ENCODE measurements at places on chromosomes 6 and 20.

DNA sequence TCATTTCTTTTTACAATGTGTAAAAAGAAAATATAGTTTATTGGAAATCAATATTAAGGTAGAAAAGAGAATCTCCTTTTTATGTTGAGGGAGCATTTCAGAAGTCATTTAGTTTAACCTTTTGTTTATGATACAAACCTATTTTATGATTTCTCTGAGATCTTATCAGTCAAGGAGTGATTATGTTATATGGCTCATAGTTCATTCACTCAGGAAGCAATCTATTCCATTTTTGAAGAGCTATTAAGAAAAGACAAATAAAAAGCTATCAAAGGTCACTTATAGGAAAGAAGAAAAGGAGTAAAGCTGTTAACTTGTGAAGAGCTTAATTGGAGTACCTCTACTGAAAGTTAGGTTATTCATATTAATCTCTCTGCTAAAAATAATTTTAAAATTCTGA, 526.6 kb upstream of the JAG1 start:
- no peak for DNase-seq

DNA sequence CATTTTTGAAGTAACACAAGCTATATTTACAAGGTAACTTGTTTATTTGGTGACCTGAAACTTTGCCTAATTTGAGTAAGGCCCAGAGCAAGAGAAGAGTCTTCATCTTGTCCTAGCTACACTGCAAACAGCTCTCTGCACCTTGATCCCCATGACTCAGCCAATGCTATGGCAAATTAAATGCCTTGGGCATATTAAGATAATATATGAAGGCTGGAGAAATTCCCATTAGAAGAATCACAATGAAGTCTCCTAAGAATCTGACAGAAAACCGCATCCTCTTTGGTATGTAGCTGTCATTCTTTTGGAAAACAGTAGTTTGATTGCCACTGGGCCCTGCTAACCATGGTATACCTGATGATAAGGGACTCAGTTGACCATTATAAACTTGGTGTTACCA, 204.5 kb downstream of the UBE3D start:
- no peak for DNase-seq

- DNase-seq: no peak
Observed at GRCh38 chr6:42313038-42313437, 95.4 kb upstream of the MRPS10 start.

- no peak for DNase-seq
Observed at GRCh38 chr6:4975506-4975905, 28.3 kb downstream of the RPP40 start.

GRCh38 chr6:135346747-135347146, 150.8 kb downstream of the AHI1 start:
- DNase-seq: no peak

DNA sequence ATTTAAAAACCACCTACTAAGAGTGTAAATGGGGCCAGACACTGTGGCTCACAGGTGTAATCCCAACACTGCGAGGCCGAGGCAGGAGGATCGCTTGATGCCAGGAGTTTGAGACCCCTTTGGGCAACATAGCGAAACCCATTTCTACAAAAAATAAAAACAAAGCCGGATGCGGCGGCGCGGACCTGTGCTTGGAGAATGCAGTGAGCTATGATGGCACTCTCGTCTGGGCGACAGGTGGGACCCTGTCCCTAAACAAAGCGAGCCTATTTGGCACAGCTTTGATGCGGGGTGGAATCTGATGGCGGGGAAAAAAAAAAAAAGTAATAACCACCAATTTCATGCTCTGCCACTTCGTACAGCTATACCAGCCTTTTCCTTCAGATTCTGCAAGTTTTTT, 1.1 kb downstream of the TCP1 start:
- DNase-seq: no peak

GRCh38 chr6:39128832-39129231, 13.8 kb upstream of the SAYSD1 start:
- no peak for DNase-seq

GRCh38 chr20:37209193-37209592, 29.8 kb upstream of the MROH8 start:
- no peak for DNase-seq

DNA sequence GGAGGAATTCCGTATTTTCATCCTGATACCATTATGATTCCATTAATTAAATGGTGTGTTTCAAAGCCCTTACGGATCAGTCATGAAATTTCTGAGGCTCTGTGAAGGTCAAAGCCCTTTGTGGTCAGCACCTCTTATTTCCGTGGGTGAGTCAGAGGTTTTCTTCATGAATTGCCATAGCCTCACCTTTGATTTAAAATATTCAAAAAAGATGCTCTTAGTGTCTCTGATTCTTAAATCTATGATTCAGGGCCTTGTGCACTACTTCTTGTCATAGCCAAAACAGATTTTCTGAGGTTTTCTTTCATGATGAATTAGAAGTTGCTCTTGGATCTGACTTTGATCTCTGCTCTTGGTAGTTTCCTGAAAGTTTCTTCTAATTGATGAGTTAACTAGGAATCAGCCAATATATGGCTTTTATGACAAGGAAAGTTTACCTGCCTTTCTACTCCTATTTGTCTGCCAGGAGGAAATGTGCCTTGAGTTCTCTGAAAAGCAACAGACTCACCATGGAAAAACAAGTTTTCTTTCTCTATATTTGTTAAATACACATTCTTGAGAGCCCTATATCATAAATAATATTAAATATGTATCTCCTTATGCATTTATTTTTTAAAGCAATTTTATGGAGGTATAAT, 613.0 kb downstream of the UTRN start:
- no peak for DNase-seq

GRCh38 chr20:44415833-44416715, 59.6 kb upstream of the TTPAL start:
- DNase-seq: no peak

- DNase-seq: no peak
Observed at GRCh38 chr6:10180138-10181074, 234.5 kb downstream of the TFAP2A start.

GRCh38 chr20:9348316-9348715, 166.1 kb upstream of the LAMP5 start:
- no peak for DNase-seq

DNA sequence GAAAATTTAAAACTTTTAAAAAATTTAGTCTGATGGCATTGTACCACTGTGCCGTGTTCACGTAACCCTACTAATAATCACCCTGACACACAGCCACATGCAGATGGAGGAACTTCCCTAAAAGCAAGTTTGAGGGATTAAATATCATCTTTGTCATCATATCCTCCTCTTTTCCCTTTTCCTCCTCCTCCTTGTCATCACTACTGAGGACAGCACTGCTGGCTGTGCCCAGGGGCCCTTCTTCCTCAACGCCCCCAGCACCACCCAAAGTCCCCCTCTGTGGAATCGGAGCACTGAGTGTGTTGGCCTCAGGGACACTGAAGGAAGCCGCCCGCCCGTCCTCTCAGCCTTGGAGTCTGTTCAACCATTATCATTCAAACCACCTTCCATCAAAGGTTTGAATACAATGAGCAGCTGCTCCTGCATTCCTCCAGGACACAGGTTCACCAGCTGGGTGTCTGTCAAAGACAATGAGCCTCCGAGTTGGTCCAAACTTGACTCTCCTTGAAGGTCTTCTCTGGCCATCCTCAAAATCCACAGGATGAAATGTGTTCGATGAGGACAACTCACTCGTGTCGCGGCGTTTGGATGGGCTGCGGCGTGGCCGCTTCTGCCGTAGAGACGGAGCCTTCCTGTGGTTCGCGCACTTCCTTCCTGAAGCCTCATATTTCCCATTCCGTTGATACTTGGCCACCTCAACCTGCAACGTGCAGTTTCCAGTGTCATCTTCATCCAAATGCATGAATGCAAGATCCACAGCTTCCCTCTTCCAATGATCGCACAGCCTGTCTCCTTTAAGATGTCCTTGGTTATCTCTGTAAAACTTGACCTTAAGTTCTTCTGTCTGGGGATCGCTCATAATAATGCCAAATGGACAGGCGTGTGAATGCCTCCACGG, 23.3 kb downstream of the NQO2 start:
- DNase-seq: no peak

DNA sequence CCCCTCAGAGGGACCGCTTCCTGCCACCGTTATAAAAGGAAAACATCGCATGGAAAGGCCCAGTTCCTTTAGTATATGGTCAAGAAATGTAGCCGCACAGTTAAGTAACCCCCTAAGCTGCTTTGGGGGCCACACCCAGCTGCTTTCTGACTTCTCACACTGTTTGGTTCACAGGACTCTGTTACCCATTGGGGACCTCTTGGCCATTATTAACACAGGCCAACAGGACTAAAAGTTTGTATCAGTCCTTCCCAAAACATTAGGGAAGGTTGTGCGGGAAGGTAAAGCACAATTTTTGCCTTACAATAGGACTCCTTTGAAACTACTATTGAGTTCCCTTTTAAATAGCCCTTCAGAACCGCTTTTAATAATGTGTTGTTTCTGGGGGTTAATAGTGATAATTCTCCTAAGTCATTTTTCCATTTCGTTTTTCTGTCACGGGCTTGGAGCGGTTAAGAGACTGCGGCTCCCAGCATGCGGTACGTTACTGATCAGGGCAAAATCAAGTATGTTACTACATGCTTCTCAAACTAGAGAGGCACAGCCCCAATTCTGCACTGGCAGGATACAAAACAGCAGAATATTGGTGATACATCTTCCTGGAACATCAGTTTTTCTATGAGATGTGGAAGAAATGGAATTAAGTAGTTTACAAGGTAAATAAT, 668 bp upstream of the RPP40 start:
- no peak for DNase-seq

GRCh38 chr6:158770533-158771330, 48.4 kb downstream of the EZR start:
- no peak for DNase-seq

GRCh38 chr6:16295060-16295459, 56.7 kb downstream of the GMPR start:
- DNase-seq: no peak

GRCh38 chr6:168448243-168448855, 7.4 kb downstream of the SMOC2 start:
- no peak for DNase-seq

GRCh38 chr6:152124429-152125074, 317.1 kb downstream of the ESR1 start:
- DNase-seq: no peak

- peak; percentile 54 for DNase-seq
Observed at GRCh38 chr6:12289933-12290820, at the start of gene EDN1. EDN1 (plus strand) TSS chr6:12290361; CDS start chr6:12290630, 269 bp downstream.

- DNase-seq: no peak
Observed at GRCh38 chr6:156948807-156949206, 171.6 kb downstream of the ARID1B start.

GRCh38 chr20:46057856-46058598, 29.0 kb downstream of the SLC12A5 start:
- no peak for DNase-seq

- no peak for DNase-seq
Observed at GRCh38 chr6:71681234-71681867, 205.0 kb upstream of the RIMS1 start.

- no peak for DNase-seq
Observed at GRCh38 chr20:15069355-15069754, 731.9 kb upstream of the FLRT3 start.

- no peak for DNase-seq
Observed at GRCh38 chr6:160082627-160083026, 39.0 kb upstream of the SLC22A1 start.
